Endodermal cell (in vitro differentiated cells): ENCODE measurements at places on chromosomes 1 and 21.

DNA sequence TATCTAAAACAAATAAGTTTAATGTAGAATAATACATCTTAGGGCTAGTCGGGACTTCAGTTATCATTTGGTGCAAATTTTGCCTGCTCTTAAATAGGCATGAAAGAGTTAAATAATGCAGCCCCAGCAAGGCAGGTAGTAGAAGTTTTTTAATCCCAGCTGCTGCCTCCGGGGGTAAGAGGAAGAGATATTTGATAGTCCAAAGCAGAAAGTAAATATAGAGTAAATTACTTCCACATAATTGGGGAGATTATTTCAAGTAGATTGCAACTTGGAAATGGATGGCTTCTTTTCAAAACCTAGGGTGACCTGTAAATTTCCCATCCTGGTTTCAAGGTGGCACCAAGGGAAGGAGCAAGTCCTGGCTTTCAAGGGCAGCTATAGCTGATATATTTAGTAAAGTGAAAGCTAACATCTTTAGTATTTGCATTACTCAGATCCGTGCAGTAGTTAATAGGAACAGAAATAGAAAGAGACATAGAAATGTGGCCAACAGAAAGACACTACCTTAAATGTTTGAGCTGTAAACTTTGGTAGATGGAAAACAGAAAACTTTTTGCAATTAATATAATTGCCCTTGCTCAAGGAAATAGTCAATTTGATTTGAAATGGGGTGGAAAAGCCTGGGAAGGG, 109.1 kb downstream of the LMO4 start:
- DNase-seq = no peak

DNA sequence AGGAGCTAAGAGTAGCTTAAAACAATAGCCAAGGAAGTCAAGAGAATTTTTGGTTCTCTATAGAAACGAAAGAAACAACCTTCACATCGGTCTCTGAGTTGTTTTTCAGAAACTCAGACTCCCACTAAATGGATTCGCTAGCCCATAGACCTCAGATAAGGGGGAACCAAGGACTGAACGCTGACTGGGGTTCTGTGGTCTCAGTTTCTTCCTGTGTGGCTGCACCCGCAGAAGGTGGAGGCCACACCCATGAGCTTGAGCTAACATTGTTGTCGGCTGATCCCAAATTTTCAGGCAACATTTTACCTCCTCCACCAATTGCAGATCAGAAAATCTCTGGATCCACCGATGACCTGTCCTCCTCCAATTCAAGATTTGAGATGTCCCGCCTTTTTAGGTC, 456.1 kb downstream of the AJAP1 start:
- DNase-seq = no peak

DNA sequence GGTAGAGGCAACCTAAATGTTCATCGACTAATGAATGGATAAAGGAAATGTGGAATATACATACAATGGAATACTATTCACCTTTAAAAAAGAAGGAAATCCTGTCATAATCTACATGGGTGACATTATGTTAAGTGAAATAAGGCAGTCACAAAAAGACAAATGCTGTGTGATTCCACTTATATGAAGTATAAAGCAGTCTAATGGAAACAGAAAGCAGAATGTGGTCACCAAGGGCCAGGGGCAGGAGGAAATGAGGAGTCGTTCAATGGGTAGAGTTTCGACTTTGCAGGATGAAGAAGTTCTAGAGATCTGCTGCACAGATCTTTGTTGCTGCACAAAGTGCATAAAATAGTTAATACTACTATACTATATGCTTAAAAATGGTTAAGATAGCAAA, 7.8 kb downstream of the DIPK1A start:
- DNase-seq = no peak

- DNase-seq = no peak
Observed at GRCh38 chr1:207669528-207670009, 24.6 kb downstream of the CR1L start.

- DNase-seq = no peak
Observed at GRCh38 chr1:163038928-163039706, 30.0 kb upstream of the RGS4 start.

GRCh38 chr1:47661040-47661439, 223.2 kb downstream of the FOXD2 start:
- peak; percentile 22 for DNase-seq

- no peak for DNase-seq
Observed at GRCh38 chr1:111323231-111323630, 32.6 kb downstream of the CHIA start.

- no peak for DNase-seq
Observed at GRCh38 chr1:208145167-208145566, 99.0 kb downstream of the PLXNA2 start.

DNA sequence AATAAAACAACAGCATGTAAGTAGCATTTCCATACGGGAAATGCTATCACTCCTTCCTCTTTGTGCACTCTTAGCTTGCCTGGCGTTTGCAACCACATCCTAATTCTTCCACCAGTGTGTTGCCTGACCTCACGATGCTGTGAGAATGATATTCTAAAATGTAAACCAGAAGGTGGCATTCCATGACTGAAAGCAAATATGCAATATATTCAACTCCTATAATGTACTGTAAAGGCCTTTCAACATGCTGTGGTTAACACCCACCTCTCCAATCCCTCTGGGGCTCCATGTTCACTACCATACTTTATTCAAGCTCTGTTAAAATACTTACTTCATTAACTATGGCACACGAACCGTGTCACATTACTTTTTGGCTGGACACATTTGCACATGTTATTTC, 420.6 kb upstream of the DEPDC1 start:
- DNase-seq = no peak

GRCh38 chr1:40794974-40795715, 11.6 kb downstream of the KCNQ4 start:
- DNase-seq = no peak

DNA sequence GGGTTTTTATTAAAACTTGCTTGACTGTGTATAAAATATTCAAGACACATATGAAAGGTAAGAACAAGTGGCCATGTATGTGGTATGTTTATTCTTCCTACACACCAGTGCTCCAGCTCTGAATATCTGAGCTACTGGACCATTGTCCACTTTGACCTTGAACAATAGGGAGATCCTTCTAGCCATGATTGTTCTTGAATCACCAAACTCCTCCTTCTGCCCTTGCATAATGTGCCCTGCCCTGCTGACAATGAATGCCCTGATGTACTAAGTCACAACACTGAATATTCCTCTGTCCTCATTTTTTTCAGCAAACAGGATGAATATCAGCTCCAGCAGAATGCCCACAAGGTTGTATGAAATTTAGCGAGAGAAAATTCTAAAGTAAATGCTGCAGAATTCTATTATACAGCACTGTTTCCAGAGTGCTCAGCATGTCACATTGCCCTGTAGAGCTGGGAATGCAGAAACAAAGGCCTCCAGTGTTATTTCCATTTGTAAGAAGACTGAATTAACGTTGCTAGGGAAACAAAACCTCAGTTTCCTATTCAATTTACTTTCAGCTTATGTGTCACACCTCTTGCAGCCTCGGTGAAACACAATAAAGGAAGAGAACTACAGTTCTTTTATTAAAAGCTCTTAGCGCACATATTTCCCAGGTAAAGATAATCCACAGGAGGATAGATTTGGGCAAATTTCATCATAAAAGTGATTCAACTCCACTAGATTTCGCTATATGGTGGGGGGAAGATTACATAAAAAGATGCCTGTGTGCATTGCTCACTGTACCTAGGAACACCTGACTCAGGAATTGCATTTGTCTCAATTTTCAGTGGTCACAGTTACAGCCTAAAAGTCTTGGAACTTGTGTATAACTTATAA, 187.4 kb upstream of the ATP1B1 start:
- no peak for DNase-seq

GRCh38 chr1:14855268-14855667, 256.8 kb downstream of the KAZN start:
- no peak for DNase-seq

GRCh38 chr1:85220756-85221201, 20.0 kb upstream of the SYDE2 start:
- DNase-seq = no peak

- DNase-seq = no peak
Observed at GRCh38 chr1:54365398-54365797, 40.8 kb downstream of the SSBP3 start.

GRCh38 chr1:86226204-86226603, 69.6 kb upstream of the COL24A1 start:
- no peak for DNase-seq

DNA sequence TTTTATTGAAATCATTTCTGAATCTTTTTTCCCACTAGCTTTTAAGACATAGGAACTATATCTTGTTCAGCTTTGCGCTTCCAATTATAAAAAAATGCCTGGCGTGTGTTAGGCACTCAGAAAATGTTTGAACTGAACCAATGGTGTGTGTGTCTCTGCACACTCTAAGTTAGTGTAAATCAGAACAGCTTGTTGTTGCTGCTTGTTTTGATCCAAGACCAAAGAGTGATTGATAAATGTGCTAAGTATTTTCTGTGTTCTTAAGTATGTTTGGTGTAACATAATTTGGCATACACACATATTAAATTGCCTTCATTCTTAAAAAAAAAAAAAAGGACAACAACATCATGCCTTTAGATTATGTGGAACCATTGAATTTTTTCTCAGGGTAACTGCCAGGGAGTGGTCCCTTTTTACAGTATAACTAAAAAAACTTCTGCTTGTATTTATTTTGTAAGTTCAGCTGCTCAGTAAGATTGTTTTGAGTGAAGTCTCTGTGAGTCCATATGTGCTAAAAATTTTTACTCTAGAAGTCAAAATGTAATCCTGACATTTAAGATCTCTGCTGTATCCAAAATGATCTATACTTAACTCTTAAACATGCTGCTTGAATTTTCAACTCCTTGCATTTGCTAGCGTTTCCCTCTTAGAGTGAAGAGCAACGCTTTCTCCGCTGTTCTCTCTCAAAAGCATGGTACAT, 8.7 kb downstream of the CD55 start:
- DNase-seq = no peak
